ENCODE measurements at places on chromosomes 4 and X.

DNA sequence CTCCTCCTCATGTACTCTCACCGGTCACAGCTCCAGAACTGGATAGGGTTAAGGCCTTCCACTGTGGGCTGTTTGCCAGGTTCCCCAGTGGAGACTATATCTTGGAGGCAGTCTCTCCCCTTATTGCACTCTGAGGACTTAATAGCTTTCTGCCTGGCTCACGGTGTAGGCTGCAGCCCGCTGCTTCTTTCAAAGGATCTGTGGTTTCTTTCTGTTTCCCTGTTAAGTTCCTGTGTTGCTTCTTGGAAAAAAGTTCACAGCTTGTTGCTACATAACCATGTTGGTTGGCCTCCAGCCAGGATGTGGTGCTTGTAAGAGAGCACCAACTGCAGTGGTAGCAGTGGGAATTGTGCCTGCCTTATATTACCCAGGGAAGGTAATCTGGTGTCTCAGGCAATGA, 24.9 kb upstream of the ZDHHC15 start:
- peak; percentile 6 for DNase-seq

DNA sequence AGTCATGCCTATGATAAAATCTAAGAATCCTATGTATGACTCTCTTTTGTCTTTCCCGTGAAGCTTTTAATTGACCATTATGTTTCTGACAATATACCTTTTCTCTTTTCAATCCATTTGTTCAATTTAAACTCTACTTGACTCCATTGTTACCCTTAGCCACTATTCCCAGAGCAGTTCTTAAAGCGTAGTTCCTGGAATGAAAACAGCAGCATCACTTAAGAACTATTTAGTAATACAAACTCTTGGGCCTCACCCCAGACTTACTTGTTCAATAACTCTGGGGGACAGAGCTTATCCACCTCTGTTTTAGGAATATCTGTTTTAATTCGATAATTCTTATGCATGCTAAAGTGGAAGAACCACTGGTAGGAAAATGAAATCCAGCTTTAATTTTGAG, 358.4 kb downstream of the PRR32 start:
- no peak for DNase-seq

GRCh38 chr4:25677943-25678342, 22.3 kb downstream of the SLC34A2 start:
- no peak for DNase-seq

GRCh38 chr4:107155366-107155765, 119.3 kb upstream of the DKK2 start:
- no peak for DNase-seq

DNA sequence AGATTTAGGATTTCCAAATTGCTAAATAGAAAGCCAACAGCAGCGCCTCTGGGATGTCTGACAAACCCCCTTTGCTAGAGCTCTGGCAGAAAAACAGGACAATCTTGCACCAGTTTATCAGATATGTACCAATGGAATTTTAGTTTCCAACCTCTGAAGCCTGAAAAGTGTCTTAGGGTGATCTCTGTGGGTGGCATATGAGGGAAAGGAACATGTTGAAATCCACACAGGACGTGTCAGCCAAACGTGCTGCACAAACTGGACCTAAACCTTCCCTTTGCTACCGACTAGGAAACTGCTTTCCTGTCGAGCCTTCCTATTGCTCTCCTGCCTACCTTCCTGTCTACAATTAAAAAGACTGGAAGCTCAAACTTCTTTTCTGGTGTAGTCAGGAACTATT, 53.5 kb downstream of the REELD1 start:
- DNase-seq: no peak

DNA sequence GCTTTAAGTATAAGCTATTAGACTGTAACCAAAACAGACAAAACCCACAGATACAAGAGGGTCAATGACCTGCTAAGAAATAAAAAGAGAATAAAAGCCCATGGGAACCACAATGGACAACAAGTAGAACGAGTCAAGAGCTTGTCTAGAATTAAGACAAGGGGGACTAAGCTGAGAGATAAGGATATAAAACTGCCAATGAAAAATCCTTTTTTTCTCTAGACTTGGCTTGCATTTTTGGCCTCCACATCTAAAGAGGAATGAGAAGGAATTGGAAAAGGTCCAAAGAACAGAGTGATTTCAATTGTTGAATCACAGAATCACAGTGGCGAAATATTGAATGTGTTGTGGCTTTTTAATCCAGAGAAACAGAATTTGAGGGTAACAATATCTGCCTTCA, 135.7 kb downstream of the QDPR start:
- peak; percentile 61 for DNase-seq

DNA sequence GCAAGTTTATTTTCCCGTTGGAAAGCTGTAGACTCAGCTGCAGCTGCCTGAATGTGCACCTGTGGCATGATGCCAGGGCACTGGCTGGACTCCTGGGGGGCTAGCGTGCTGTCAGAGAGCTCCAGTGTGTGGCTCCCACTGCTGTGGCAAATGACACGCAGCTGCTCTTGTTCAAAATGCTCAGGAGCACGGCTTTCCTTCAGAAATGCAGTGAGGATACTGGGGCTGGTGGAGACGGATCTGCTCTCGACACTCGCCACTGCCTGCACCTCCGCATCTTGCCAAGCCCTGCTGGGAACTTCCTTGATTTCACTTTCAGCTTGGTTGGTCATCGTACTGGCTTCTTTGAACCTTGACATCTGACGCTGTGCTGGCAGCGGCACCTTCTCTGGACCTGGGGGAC, 58.7 kb downstream of the GPRIN3 start:
- DNase-seq: no peak

DNA sequence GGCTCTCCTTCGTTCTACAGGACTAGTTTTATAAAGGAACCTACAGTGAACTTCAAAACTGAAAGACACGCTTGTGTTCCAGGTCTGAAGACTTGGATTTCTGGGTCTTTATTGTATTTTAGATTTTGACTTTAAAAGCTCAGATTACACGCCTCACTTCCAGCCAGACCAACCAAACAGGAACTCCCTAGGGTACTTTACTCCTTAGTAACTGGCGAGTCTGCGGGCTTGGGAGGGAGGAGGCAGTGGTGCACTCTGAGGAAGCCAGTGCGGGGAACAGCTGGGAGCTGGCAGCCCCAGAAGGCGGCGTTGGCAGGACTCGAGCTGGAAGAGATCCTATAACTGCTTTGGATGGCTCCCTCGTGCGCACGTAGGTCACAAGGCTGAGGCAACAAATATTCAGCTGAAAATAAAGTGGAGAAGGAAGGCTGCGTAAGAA, 391 bp upstream of the PHKA1 start:
- peak; percentile 51 for DNase-seq

GRCh38 chr4:186819342-186820086, 95.9 kb upstream of the FAT1 start:
- no peak for DNase-seq

GRCh38 chr4:147855571-147856009, 123.7 kb downstream of the ARHGAP10 start:
- no peak for DNase-seq

GRCh38 chr4:181225616-181226261, 1017.5 kb upstream of the TENM3 start:
- DNase-seq: no peak

GRCh38 chr4:24604558-24605214, 20.3 kb upstream of the DHX15 start:
- no peak for DNase-seq

DNA sequence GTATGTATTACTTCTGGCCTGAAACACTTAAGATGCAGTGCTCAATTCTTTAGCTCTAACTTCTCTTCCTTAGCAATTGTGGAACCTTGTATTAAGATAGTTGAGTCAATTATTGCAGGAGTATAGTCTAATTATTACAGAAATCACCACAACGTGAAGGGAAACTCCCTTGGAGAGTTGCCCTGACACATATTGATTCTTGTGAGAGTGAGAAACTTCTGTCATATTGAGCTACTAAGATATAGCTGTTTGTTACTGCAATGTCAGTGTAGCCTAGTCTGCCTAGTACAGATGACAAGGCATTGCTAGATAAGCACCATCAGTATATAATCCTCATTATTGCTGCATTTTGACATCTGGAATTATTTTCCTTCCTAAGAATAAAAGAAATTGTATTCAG, 82.7 kb upstream of the TEX13C start:
- no peak for DNase-seq

DNA sequence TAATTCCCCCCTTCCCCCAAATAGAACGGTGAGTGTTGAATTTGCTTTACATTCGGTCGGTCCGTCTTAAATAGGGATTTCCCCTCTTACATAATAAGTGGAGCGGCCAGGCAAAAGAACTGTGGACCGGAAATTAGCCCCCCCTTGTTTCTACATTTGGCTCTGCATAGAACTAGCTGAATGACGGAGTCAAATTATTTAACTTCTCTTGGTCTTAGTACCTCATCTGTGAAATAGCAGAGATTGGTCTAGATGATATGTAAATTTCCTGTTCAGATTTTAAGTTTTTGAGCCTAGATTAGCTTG, 1.3 kb downstream of the SPATA18 start:
- DNase-seq: peak; percentile 61

DNA sequence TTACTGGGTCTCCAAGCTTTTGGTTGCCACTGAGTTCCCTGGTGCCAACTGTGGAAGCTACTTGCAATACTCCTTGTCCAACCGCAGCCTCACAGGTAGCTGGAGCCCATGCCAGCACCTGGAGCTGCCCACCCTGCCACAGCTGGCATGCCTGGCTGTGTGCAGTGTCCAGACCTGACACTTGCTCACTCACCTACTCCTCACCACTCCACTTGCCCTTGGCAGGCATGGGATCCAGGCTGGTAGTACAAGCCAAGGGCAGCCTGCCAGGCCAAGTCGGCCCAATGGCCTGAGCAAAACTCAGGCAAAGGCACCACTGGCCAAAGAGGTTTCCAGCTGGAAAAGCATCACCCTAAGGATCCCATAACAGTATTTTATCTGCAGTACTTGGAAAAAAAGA, 246.3 kb downstream of the PDGFC start:
- no peak for DNase-seq

DNA sequence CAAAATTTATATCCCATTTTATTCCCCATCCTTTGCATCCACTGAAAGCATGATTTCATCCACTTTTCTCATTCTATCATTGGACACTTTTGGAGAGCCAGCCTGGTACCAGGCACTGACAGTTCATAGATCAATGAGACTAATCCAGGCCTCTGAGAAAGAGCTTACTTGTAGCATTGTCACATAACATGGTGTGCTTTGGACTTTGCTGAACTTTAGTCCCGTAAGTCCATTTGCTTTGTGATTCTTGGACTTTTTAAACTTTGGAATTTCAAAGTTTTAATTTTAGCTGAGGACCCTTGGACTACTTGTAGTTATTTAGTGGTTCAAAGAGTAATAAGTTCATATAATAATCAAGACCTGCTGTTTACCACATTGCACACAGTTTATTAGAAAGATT, 11.5 kb downstream of the LIAS start:
- no peak for DNase-seq

DNA sequence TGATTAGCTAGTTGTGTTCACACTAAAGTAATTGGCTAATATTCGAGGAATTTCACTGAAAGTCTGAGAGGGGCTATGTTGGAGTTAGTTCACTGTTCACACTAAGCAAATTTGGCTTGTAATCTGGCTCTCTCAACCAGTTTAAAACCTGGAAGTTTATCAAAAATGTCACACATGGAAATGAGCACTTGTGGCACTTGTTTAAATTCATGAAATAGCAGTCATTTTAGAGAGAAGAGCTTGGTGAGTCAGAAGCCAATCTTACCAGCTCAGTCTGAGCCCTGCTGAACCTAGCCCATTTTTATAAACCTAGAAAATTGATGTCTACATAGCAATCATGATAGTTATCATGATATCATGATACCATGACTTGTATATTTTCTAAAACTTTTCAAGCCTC, 90.7 kb upstream of the JADE1 start:
- DNase-seq: no peak

DNA sequence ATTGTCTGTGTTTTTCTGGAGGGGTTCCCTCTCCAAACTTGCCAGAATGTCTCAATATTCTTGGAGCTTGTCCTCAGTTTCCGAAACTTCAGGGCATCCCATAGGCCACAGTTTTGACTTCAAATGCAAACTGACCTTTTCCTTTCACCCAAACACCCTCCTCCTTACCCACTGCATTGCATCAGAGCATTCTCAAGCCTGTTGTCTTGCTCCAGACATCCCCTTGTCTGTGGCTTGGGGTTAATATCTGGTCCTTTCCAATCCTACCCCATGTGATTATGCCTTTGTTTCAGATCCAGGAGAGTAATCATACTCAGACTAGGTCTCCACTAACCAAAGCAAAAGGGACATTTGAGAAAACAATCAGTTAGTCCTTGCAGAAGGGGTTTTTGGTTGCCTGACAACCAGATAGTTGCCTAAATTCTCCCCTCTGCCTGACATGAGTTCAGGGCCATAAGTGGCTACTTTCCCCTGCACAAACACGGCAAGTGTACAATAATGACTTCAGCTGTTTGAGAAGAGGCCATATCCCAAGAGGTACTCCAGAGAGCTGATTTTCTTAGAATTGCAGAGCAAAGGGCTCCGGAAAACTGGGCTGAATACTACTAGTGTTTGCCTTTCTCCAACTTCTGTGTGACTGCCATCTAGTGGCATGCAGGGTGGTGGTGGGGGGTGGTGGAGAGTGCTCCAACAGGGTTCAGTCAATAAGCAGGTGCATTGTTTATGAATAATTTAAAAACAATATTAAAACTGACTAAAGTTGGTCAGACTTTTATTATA, 130.2 kb downstream of the CHRDL1 start:
- peak; percentile 57 for DNase-seq

Data from MCF 10A (cell line).